Jurkat, Clone E6-1 (cell line): ENCODE measurements at places on chromosomes 16 and 17.

DNA sequence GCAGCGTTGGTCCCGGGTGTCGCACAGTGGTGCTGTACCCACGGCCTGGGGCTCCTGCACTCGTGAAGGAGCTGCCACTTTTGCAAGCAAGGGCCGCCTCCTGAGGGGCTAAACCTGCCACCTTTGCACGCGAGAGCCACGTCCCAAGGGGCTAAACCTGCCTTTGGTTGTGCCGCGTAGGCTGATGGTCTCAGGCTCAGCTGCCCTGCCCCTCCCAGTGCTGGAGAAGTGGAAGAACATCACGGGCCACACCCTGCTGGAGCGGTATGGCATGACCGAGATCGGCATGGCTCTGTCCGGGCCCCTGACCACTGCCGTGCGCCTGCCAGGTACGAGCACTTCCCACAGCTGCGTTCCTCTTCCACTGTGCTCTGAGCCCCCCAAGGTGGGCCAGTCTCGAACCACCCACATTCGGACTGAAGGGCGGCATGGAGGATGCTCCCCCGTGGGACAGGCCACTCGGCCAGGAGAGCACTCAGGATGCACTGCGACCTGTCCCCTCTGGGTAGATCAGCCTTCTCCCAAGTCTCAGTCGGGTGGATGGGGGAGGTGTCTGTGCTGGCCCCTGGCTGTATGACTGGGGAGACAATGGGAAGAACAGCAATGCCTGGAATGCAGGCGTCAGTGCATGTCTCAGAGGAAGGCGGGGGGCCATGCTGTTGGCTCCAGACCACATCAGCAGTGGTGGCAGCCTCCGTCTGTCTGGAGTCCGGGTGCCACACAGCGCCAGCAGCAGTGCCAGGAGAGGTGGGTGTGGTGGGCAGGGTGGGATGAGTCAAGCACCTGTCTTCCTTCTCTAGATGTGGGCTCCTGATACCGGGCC, 20.7 kb downstream of the ACSF3 start:
- peak; percentile 69 for DNase-seq

DNA sequence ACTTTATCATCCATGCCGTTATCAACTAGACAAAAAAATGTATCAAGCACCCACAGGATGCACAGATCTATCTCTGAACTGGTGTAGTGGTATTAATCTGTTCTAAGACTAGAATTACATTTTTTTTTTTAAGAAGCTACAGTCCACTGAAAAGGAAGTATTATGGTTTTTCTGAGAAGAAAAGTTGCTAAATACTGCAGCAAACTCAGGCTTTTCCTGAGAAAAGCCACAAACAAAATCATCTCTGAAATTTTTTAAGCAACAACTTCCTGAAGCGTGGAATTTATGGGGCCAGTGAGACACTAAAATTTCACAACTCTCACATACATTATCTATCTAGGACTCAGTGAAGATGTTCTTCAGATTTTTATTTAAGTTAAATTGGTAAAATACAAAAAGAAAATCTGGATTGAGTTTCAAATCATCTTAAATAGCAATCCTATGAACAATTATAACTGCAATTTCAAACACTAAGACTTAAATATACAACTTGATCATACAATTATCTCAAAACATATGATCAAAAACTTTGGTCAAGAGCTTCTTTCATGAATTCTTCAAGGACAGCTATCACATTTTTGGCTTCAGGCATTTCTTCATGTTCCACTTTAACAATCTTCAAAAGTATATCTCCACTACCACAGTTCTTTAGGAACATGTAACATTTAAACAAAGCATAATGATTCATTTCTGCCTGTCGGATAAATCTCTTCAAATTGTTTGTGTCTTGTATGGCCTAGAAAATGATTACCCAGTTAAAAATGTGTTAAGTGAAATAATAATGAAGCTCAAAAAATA, 10.5 kb downstream of the C17orf75 start:
- no peak for DNase-seq

GRCh38 chr16:88722784-88723506, 16.6 kb downstream of the CTU2 start:
- no peak for DNase-seq

DNA sequence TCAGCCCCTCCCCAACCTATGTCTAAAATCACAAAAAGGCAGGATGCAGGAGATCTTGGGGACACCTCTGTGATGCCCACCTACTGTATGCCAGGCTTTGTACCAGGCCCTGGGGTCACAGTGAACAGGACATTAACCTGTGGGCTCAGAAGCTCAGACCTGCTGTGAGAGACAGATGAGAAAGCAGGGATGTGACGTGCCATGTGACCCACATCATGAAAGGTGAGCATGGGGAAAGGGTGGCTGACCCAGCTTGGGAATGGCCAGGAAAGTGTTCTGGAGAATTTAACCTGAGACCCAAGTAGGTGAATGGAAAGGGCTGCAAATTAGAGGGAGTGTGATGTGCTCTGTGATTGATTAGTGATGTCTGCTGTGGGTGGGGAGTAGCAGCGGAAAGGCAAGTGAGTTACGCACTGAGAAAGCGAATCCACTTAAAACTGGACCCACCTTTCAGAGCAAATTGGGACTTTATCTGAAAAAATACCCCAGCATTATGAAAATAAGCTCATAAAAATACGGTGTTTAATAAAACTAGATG, 132.2 kb downstream of the IRF8 start:
- DNase-seq = no peak

DNA sequence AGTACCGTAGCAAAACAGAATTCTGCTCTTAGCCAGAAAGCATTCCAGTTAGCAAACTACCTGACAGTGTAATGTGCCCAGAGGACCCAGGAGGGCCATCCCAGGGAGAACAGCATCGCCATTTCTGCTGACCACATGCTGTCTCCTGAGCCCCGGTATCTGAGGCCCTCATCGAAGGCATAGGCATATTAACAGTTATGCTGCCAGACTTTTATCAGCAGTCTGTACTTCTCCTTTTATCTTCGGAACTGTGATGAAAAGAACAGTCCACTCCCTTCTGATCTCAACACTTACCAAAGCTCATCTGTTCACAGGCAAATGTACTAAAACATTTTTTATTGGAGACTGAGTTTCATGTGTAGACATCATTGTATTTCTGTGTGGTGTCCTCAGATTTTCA, 236.4 kb downstream of the PRKCA start:
- DNase-seq = no peak

DNA sequence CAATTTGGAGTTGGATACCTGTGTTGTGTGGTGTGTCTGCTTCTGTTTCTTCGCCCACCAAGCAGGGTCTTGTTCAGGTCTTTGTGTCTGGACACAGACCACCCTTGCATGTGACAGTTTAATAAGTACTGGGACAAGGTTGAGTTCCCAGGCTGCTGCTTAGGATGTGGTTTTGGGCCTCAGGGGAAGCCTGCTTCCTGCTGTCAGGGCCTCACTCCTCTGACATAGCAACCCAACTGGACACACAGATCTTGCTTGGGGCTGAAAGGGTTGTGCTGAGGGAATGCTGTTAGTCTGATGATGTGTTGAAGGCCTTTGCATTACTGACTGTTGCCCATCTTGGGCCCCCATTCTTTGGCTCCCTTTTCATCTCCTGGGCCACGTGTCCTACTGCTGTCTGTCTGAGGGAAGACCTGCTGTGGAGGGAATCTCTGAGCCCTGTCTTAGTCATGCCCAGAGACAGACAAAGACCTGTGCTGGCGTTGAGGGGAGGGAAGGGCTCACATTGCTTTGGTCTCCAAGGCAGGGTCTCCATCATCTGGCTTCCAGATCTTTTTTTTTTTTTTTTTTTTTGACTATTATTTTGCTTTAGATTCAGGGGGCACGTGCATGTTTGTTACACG, 4.7 kb upstream of the TGFB1I1 start:
- DNase-seq = no peak

DNA sequence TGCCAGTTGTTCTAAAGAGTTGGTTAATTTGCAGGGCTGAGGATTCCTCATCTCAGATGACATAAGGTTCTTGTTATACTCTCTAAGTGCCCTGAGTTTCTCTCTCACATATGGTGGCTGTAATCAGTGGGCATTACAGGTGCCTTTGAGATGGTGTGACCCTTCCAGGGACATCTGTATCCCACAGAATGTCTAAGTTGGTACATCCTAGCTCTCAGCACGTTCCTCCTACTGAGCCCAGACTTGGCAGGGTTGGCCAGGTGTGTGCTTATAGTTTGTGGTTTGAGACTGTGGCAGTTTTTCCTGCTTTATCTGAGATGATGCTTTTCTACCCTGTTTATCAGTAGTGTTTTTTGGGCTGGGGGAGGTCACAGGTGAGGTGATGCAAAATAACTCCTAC, 36.3 kb downstream of the SPECC1 start:
- DNase-seq = peak; percentile 12

- DNase-seq = no peak
Measured at GRCh38 chr17:78734793-78735641, 47.1 kb downstream of the CYTH1 start.

DNA sequence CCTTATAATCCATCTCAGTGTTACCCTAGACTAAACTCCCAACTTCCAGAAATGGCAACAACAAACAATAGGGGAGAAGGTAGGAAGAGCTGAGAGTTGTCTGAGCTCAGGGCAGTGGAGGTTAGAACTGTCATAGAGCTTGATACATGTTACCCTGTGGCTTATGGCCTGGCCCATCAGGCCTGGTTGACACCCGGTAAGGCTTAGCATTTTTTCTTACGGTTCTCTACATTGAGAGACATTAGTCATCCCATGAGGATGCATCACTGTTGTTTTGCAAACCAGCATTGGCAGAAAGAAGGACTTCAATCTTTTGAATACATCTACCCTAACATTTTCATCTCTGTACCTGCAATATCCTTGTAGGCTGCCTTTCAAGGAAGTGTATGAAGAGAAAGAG, 226.6 kb downstream of the PHKB start:
- DNase-seq = no peak

DNA sequence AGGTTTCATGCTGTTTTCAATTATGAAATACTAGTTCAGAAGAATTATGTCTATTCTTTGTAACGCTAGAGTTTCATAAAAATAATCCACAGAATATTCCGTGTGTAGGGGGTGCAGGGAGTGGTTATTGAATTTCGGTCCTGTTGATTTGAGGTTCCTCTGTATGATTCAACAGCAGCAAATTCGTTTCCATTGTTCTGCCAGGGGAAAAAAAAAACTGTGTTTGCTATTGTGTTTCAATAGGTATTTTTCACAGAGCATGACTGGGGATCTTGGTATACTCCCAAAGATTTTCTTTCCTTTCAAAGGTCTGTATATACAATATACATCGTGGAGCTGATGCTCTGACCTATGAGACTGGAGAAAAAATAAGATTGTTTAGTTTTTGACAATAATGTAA, 15.8 kb downstream of the SHISA9 start:
- no peak for DNase-seq

DNA sequence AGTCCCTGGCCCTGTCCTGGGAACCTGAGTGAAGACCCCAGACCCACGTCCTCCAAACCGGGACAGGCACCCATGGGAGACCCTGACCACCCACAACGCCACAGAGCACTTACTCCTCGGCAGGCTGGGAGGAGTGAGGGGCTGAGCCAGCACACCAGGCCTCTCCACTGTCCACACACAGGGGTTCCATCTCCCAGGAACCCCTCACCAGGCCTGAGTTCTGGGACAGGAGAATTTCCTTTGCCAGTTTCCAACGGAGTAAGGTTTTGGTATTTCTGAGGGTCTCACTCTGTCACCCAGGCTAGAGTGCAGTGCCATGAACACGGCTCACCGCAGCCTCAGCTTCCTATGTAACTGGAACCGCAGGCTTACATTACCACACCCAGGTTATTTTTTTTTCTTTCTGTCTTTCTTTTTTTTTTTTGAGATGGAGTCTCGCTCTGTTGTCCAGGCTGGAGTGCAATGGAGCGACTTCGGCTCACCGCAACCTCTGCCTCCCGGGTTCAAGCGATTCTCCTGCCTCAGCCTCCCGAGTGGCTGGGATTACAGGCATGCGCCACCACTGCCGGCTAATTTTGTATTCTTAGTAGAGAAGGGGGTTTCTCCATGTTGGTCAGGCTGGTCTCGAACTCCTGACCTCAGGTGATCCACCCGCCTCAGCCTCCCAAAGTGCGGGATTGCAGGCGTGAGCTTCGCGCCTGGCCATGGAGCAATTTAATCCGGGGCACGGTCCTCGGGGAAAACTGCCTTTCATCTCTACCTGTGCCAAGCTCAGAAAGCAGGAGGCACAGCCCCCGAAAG, 1.6 kb downstream of the PGAP6 start:
- DNase-seq = peak; percentile 83

GRCh38 chr17:35807371-35808144, 1.7 kb upstream of the TAF15 start:
- DNase-seq = no peak

DNA sequence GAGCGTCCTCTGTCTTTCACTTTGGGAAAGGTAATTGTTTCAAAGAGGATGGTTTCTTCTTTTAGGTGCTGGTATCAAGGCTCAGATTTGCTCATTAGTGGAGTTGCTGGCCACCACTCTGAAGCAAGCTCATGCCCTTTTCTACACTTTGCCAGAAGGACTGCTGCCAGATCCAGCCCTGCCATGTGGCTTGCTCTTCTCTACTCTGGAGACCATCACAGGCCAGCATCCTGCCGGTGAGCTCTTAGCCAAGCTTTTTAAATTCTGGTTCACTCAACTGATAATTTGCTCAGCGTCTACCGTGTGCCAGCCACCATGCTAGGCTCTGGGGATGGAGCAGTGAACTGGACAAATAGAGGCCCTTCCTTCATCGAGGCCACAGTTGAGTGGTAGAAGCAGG, 4.3 kb downstream of the COG1 start:
- DNase-seq = no peak

GRCh38 chr17:17445925-17446665, 30.7 kb upstream of the MED9 start:
- DNase-seq = no peak

GRCh38 chr16:56987692-56988091, 1.7 kb upstream of the NLRC5 start:
- no peak for DNase-seq

- DNase-seq = no peak
Measured at GRCh38 chr17:17682293-17682736, 1.1 kb downstream of the RAI1 start.

DNA sequence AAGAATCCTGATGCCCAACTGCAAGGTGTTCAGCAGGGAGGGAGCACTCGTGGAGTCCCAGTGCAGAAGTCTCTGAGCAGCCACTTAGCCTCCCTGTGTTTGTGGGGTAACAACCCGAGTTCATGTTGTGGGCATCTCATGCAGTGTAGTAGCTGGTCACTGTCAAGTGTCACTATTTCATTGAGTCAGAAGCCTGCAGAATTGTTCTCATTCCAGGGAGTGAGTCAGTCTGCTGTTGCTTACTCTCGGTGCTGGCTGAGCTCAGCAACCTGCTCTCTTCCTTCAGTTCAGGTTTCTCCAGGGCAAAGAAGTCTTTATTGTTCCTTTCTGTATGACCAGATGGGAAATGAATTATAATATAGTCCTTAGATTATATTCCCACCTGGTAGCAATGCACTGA, 24.1 kb downstream of the HMOX2 start:
- DNase-seq = no peak

- DNase-seq = peak; percentile 41
Measured at GRCh38 chr17:7435676-7436555, 681 bp downstream of the TMEM102 start.
